Occipital lobe (tissue), 3 donors: ENCODE measurements at places on chromosomes 6 and 20. TPM values are rescaled to one million over a fixed set of nuclear protein-coding genes. Genes with fewer than 3 reads are reported as not detected.

- DNase-seq = no peak
Measured at GRCh38 chr6:105258816-105259215, 79.0 kb upstream of the POPDC3 start.

DNA sequence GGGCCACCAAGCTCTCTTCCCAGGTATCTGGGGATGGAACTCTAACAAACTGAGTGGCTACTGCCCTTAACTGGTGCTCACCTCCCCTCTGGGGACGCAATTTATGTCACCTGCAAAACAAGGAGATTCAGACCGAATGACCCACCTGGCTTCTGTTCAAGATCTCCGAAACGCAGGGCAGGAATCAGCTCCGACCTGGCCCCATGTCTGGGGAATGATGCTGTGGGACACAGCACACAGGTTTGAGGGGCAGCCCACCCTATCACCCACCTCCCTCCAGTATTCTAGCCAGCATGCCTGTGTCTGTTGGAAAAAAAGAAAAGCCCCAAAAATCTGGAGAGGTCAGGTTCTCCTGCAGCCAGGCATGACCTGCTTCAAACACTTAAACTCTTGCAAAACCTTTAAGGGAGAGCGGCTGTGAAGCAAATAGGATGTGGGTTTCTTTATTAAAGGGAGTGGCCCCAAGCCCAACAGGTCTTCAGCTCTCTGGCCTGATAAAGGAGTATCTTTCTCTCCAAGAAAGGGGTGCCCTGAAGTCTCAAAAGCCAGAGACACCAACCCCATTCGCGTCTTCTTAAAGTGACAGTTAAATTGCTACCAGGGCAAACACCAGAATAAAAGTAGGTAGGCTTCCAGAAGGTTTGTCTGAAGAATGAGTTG, 6.4 kb downstream of the PREX1 start:
- no peak for DNase-seq

DNA sequence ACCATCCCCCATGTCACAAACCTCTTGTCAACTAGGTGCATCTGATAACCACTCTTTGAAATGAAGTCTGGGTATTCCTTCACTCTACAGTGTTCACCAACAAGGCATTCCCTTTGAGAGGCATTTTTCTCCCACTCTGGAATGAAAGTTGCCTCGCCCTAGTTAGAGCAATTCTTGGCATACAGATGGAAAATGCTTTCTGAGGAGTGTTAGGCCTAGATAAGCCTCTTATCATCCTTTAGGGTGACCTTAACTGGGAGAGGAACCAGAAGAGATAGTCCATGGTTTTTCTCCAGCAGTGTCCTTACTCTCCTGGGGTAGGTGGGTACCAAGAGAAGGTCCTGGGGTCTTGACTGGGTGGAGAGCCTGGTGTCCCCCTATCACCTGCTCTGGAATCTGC, 14.8 kb downstream of the CLIC5 start:
- no peak for DNase-seq

DNA sequence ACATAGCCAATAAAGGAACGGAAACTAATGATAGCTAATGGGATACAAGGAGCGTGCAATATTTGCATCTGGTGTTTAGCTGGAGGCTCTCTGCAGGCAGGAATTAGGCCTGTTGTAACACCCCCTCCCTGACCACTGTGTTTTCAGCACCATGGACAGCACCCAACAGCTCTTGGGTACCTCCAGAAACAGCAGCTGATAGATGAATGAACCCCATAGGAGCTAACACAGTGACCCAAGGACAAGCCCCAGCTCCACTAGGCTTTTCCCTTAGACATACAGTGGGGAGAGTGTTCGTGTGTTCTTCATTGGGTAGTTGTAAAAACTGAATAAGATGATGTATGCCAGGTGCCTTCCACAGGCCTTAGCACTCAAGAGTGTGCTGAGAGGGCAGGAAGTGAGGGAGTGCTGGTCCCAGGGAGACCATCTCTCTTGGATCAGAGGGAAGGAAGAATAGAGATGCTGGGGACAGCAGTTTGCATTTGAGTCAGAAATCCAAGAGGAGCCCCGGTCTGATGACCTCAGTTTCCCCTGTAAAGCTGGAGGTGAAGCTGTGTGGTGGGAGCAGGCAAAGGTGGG, 161.3 kb downstream of the PHACTR3 start:
- no peak for DNase-seq

Gene HSPA12B
- 1.7 TPM for total RNA-seq
